Activated B cell treated with CpG ODN at 0.5 μM for 24 hours (primary cell): ENCODE measurements at places on chromosomes 2 and 18. TPM values are rescaled to one million over a fixed set of nuclear protein-coding genes. Genes with fewer than 3 reads are reported as not detected.

DNA sequence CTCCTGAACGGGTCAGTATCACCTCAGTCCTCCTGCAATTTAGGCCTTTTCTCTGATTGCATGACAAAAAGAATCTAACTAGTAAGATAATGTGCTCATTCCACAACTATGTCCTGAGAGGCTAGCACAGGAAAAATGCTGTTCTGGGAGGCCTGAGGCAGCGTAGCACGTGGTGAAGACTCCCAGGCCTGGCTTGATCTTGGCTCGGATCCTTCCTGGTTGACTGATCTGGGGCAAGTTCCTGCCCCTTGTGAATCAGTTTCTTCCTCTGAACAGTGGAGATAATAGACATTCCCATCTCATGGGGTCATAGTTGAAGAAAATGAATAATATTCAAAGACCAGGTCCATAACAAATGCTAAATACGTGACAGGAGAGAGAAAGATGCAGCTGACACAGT is 12.3 kb downstream of the FBLN7 start:
- H3K27me3 ChIP-seq: no peaks in the 10 kb centered on the region
- DNase-seq: no peak
- H3K27ac ChIP-seq: no peak overlapping the region

GRCh38 chr18:58091099-58091611 is 47.1 kb downstream of the NEDD4L start:
- no peaks in the 10 kb centered on the region for H3K27me3 ChIP-seq
- peak overlapping the region; percentile 21 for H3K4me3 ChIP-seq
- H3K36me3 ChIP-seq: peaks cover 2% of the 10 kb centered on the region
- H3K27ac ChIP-seq: peak overlapping the region; percentile 87
- peak; percentile 22 for DNase-seq

Gene TUBA3E
- total RNA-seq: not detected in 2 replicates

- no peak overlapping the region for H3K27ac ChIP-seq
- no peak overlapping the region for H3K4me3 ChIP-seq
- DNase-seq: no peak
- peaks cover 2% of the 10 kb centered on the region for H3K36me3 ChIP-seq
Observed at GRCh38 chr18:63427558-63427957, 5.3 kb upstream of the VPS4B start.

Gene MC5R
- not detected in 2 replicates for total RNA-seq

GRCh38 chr2:237053066-237053465 is 32.6 kb upstream of the COPS8 start:
- peaks cover 1% of the 10 kb centered on the region for H3K36me3 ChIP-seq
- no peak overlapping the region for H3K27ac ChIP-seq
- peaks cover 10% of the 10 kb centered on the region for H3K27me3 ChIP-seq
- no peak for DNase-seq
- peaks cover 4% of the 10 kb centered on the region for H3K4me1 ChIP-seq
- no peak overlapping the region for H3K4me3 ChIP-seq

GRCh38 chr18:57231864-57232263 is 85.0 kb downstream of the BOD1L2 start:
- H3K27ac ChIP-seq: no peak overlapping the region
- peaks cover 5% of the 10 kb centered on the region for H3K27me3 ChIP-seq
- no peaks in the 10 kb centered on the region for H3K4me1 ChIP-seq
- no peak overlapping the region for H3K4me3 ChIP-seq

GRCh38 chr2:1612391-1613077 is 131.8 kb downstream of the PXDN start:
- no peak overlapping the region for H3K27ac ChIP-seq
- H3K27me3 ChIP-seq: no peaks in the 10 kb centered on the region
- H3K4me3 ChIP-seq: no peak overlapping the region
- H3K4me1 ChIP-seq: peaks cover 68% of the 10 kb centered on the region
- H3K36me3 ChIP-seq: no peaks in the 10 kb centered on the region

- H3K27me3 ChIP-seq: no peaks in the 10 kb centered on the region
- no peaks in the 10 kb centered on the region for H3K4me1 ChIP-seq
- no peak overlapping the region for H3K27ac ChIP-seq
- no peaks in the 10 kb centered on the region for H3K36me3 ChIP-seq
- DNase-seq: no peak
Observed at GRCh38 chr2:120893811-120894584, 158.3 kb downstream of the GLI2 start.

DNA sequence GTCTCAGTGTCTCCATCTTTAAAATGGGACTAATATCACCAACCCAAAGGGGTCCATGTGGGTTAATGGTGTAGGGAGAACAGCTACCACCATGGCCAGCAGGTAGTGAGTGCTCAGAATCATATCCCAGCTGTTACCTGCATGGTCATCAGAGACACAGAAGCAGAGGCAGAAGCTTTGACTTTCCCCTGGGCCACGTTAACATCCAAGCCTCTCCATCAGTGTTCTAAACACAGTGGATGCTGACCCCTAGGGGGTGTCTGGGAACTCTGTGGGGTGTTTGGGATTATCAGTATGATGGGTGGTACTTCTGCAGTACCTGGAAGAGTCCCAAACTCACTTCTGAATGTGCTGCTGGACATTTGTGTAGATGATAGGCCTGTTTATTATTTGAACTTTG is 93.6 kb downstream of the GYPC start:
- H3K36me3 ChIP-seq: no peaks in the 10 kb centered on the region
- no peak for DNase-seq
- H3K27me3 ChIP-seq: peaks cover 10% of the 10 kb centered on the region
- no peak overlapping the region for H3K4me3 ChIP-seq
- no peak overlapping the region for H3K27ac ChIP-seq
- no peaks in the 10 kb centered on the region for H3K4me1 ChIP-seq

GRCh38 chr18:326846-327245 is 59.0 kb upstream of the THOC1 start:
- no peak overlapping the region for H3K4me3 ChIP-seq
- peaks cover 5% of the 10 kb centered on the region for H3K27me3 ChIP-seq
- H3K4me1 ChIP-seq: no peaks in the 10 kb centered on the region

DNA sequence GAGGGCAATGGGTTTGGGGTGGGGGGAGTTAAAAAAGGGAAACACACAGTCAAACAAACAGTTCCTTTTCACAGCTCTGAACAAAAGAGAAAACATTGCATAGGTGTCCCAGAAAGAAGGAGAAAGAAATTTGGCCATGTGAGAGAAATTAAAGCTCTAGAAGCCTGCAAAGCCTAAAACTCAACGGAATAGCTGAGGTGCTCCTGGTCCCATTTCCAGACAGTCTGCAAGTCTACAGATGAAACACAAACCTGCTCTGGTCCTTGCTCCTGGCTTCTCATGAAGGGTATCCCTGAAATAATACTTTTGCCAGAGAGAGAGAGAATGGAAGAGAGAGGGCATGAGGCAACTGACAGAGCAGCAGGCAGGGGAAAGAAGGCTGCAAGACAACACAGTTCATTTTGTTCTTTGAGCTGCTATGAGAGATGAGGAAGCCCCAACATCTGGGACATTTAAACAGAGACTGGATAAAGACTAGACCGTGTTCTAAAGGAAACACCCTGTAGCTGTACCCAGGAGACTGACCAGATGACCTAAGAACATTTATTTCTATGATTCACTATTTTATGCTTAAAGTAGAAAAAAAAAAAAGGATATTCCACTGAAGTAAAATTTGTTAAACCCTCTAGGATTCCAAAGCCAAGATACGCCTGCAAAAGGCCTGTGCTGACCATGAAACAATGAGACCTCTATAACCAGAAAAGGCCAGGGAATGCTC is 57.3 kb upstream of the CYP26B1 start:
- H3K27me3 ChIP-seq: no peaks in the 10 kb centered on the region
- no peak for DNase-seq
- H3K36me3 ChIP-seq: no peaks in the 10 kb centered on the region
- H3K4me3 ChIP-seq: no peak overlapping the region
- H3K4me1 ChIP-seq: no peaks in the 10 kb centered on the region

Gene SELENOI
- total RNA-seq: 20.2 and 21.1 TPM in 2 replicates

DNA sequence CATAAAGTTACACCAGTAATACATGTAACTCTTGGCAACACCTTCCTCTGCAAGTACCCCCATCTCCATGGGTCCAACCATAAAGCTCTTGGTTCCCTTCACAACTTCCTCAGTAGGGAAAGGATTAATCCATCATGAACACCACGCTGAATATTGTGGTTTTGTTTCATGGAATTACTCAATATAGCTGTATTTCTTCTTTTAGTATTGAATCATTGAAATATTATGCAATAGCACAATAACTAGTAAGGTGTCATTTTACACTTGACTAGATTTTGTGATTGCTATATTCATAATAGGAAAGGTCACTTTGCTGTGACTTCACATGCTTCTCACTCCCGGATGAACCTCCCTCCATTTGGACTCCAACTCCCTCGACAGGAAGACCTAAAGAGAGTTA is 29.7 kb upstream of the PID1 start:
- H3K36me3 ChIP-seq: no peaks in the 10 kb centered on the region
- H3K4me3 ChIP-seq: no peak overlapping the region
- DNase-seq: no peak
- no peaks in the 10 kb centered on the region for H3K27me3 ChIP-seq
- no peaks in the 10 kb centered on the region for H3K4me1 ChIP-seq

Gene PKDCC
- total RNA-seq: 0.24 TPM in 1 of 2 replicates, not detected in the other

- no peak for DNase-seq
- H3K4me1 ChIP-seq: no peaks in the 10 kb centered on the region
- no peaks in the 10 kb centered on the region for H3K36me3 ChIP-seq
- peaks cover 6% of the 10 kb centered on the region for H3K27me3 ChIP-seq
Observed at GRCh38 chr2:235170536-235171521, 219.0 kb downstream of the SH3BP4 start.

- peaks cover 20% of the 10 kb centered on the region for H3K36me3 ChIP-seq
- H3K27ac ChIP-seq: peak overlapping the region; percentile 32
- DNase-seq: no peak
- H3K4me1 ChIP-seq: peaks cover 20% of the 10 kb centered on the region
Observed at GRCh38 chr2:238061315-238062202, 758 bp downstream of the SCLY start.

Gene CHAC2
- 7.0 and 7.6 TPM in 2 replicates for total RNA-seq

GRCh38 chr2:54419388-54419787 is 36.7 kb upstream of the SPTBN1 start:
- no peak overlapping the region for H3K4me3 ChIP-seq
- H3K27me3 ChIP-seq: peaks cover 27% of the 10 kb centered on the region
- H3K36me3 ChIP-seq: no peaks in the 10 kb centered on the region
- DNase-seq: no peak
- H3K4me1 ChIP-seq: peaks cover 7% of the 10 kb centered on the region
- H3K27ac ChIP-seq: no peak overlapping the region

DNA sequence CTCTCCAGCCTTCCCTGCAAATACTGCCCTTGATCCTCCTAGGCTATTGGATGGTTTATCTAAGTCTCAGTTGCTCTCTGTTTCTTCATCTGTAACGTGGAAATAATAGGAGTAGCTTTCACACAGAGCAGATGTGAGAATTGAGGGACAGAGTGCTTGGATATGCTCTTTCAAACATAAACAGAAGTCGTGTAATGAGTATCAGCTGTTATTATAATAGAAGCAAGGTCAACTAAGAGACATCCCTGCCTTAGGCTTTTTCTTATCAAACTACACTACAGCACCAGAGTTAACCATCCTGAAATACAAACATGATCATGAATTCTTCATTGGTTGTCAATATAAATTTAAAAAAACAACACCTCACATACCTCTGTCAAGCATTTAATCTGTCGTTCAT is 138.2 kb downstream of the DOK6 start:
- no peaks in the 10 kb centered on the region for H3K27me3 ChIP-seq
- no peak for DNase-seq
- no peaks in the 10 kb centered on the region for H3K36me3 ChIP-seq
- H3K27ac ChIP-seq: no peak overlapping the region
- H3K4me1 ChIP-seq: no peaks in the 10 kb centered on the region

Gene HOXD12
- total RNA-seq: not detected in 2 replicates

Gene RND3
- total RNA-seq: not detected in 2 replicates

Gene DOK6
- total RNA-seq: not detected in 2 replicates

DNA sequence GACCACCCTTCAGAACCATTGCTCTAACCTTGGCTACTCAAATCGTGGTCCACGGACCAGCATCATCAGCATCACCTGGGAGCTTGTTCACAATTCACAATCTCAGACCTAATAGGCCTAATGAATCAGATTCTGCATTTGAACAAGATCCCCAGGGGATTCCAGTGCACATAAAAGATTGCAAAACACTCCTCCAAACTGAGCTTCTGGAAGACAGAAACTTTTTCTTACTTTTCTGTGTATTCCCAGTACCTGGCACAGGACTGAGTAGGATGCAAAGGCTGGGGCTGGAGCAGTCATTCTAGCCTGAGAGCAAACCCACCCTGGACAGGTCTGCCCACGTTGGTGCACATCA is 115.1 kb upstream of the COPS8 start:
- no peak overlapping the region for H3K27ac ChIP-seq
- H3K36me3 ChIP-seq: no peaks in the 10 kb centered on the region
- peaks cover 2% of the 10 kb centered on the region for H3K4me1 ChIP-seq
- no peak overlapping the region for H3K4me3 ChIP-seq
- H3K27me3 ChIP-seq: peaks cover 8% of the 10 kb centered on the region

- H3K27ac ChIP-seq: no peak overlapping the region
- DNase-seq: no peak
- no peaks in the 10 kb centered on the region for H3K27me3 ChIP-seq
- no peaks in the 10 kb centered on the region for H3K36me3 ChIP-seq
Observed at GRCh38 chr18:49021433-49022129, 70.8 kb upstream of the SMAD7 start.

DNA sequence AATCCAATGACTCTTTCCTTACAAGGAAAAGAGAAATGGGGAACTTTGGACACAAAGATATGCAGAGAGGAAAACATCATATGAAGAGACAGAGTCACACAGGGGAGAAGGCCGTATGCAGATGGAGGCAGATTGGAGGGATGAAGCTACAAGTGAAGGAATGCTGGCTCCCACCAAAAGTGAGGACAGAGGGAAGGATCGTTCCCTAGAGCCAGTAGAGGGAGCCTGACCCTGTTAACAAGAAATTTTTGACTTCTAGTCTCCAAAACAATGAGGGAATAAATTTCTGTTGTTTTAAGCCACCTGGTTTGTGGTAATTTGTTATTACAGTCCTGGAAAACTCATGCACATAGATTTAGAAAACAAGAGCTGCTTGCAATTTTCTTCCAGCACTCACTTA is 169.3 kb downstream of the PMAIP1 start:
- H3K4me3 ChIP-seq: no peak overlapping the region
- no peaks in the 10 kb centered on the region for H3K36me3 ChIP-seq

- no peak overlapping the region for H3K27ac ChIP-seq
- no peaks in the 10 kb centered on the region for H3K27me3 ChIP-seq
- DNase-seq: peak; percentile 7
- no peaks in the 10 kb centered on the region for H3K36me3 ChIP-seq
- no peak overlapping the region for H3K4me3 ChIP-seq
- H3K4me1 ChIP-seq: no peaks in the 10 kb centered on the region
Observed at GRCh38 chr2:95270541-95271081, 3.6 kb upstream of the PROM2 start.

- H3K27ac ChIP-seq: no peak overlapping the region
- no peaks in the 10 kb centered on the region for H3K36me3 ChIP-seq
- no peak for DNase-seq
- no peak overlapping the region for H3K4me3 ChIP-seq
- no peaks in the 10 kb centered on the region for H3K27me3 ChIP-seq
Observed at GRCh38 chr18:7545734-7546133, 21.4 kb upstream of the PTPRM start.

DNA sequence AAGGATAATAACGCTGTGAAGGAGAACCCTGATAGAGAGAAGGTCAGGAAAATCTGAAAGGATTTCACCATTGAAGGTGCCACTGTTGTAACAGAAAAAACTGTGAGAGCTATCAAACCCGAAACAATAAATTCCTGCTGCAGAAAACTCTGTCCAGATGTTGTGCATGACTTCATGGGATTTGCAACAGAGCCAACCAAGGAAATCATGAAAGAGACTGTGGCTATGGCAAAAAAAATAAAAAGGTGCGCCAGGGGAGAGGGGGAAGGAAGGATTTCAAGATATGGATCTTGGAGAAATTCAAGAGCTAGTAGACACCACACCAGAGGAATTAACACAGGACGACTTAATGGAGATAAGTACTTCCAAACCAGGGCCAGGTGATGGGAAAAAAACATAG is 88.0 kb downstream of the LDLRAD4 start:
- H3K27ac ChIP-seq: no peak overlapping the region
- no peaks in the 10 kb centered on the region for H3K36me3 ChIP-seq
- H3K4me1 ChIP-seq: peaks cover 9% of the 10 kb centered on the region
- no peak for DNase-seq
- no peak overlapping the region for H3K4me3 ChIP-seq
